ENCODE measurements at places on chromosomes 6 and 20.
A peak's percentile ranks its signal among the peaks of the same experiment; 100 is the strongest.

GRCh38 chr20:50565871-50566270 lies 55.7 kb downstream of the PTPN1 start:
- no peak for DNase-seq

GRCh38 chr6:166561771-166562359 lies 24.6 kb downstream of the RAMACL start:
- no peak for DNase-seq

DNA sequence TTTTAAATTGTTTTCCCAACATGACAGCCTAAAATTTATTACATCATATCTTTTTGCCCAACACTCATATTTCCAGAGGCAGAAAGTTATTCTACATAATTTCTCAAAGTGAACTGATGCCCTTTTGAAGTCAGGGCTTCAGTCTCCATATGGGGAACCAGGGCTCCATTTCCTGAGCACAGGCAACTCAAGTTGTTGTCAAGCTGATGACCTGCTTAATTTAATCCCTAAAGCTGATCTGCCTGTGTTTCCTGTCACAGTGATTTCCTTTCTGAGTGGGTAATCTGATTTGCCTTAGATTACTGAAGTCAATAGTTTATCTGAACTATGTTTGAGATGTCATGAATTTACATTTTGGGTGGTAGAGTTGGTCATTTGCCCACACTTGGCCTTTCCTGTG lies 932.1 kb upstream of the MANEA start:
- no peak for DNase-seq

DNA sequence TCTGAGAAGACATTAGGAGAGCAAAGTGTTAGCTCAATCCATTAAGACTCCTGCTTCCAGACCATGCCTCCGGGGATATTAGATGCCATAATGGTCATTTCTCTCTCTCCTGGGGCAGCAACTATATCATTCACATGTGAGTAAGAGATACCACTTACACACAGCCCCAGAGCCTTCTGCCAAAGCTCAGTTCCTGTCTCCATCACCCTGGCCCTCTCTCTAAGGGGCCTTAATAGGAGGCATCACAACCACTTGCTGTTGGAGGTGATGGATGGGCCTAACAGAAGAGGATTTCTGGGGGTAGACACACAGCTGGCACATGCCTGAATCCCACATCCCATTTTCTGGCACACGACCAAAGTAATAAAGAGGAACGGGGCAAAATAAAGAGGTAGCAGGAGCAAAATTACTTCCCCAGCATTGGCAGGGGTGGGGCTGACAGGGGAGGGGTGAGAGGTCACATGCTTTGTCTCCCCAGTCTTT lies 34.0 kb upstream of the VSTM2L start:
- DNase-seq: no peak

DNA sequence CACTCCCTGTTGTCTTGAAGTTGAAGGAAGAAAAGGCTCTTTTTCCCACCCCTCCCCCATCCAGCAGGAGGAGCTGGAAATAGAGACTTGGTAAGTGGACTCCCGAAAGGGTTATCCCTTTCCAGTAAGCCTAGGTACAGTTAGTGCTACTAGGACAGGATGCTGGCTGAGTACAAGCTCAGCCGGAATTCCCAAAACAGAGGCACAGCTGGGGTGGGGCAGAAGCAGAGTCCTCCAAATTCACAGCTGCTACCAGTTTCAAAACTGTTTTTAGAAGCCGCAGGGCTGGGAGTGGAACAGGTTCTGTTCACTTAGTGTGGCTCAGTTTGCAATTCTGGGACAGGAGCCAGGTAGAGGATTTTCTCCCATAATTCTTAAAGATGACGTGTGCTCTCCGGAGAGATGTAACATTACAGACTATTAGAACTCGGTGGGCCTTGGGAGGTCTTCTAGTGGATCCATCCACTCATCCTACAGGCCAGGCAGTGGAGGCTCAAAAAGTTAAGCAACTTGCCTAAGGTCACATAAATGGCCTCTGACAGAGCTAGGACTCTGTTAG lies 19.0 kb upstream of the UTRN start:
- DNase-seq: no peak

DNA sequence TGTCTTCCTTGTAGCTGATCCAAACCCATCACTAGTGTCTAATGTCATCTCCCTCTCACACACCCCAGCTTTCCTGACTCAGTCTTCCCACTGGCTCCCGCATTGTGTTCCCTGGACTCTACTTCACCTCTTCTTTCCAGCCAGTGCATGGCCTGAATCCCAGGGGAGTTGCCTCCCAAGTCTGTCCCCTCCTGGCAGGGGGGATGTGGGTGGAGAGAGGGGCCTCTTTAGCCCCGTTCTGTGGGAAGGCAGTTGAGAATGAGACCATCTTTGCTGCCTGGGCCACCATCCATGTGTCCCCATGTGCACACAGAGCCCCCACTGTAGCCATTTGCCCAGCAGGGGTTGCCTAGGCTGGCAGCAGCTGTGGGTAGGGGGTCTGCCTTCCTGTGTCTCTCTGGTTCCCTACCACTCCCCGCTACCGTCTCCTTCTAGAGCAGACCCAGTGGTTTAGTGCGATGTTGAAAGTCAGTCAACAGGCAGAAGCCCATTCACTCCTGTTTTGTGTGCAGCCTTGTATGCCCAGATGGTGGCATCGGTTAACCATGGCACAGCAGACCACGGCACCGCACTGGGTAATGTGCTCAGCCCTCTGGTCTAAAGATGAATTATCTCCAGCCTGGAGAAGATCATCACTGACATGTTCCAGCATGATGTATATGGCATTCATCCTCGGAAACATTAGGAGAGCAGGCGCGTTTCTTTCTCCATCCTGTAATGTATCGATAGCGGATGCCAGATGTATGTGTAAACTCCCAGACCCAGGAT lies 178.8 kb upstream of the SNX9 start:
- peak; percentile 26 for DNase-seq

DNA sequence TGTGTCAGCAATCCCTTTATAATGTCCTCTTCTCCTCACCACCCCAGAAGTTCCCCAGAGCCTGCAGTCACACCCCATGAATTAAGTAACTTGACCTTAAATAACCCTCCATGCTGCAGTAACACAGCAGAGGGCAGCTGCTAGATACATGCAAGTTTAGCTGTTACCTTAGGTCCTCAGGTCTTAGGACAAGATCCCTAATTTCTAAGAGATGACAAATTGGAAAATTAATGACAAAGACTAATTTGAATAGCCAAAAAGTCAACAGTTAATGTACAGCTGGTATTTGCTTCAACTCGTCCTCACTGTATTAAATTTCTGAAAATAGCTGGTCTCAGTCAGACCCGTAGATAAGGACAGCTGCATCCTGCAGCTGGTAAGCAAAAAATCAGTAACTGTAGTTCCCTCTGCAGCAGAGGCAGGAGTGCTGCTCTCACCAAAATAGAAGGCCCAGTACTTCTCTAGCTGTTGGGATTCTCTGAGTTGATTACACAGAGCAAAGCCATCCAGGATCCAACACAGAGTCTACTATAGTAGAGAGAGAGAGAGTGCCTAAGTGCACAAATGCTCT lies 62.4 kb downstream of the TNFRSF21 start:
- DNase-seq: no peak

- DNase-seq: no peak
Measured at GRCh38 chr6:152225241-152225934, 411.8 kb downstream of the SYNE1 start.

DNA sequence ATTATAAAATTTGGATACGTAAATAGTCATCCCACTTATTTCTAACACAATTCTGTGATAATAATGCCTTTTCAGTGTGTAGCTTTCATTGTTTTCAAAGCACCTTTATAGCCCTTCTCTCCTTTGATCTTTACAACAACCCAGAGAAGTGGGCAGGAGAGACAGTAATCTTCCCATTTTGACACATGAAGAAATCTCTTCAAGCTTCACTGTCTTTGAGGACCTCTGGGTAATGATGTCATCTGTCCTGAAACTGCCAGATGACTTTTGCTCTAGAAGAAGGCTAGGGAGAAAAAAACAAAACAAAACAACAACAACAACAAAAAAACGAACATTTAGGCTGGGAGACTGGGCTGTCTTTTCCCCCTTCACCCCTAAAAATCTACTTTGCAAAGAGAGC lies 203.0 kb downstream of the KCNQ5 start:
- no peak for DNase-seq

GRCh38 chr6:21241231-21242130 lies 352.1 kb upstream of the SOX4 start:
- no peak for DNase-seq

DNA sequence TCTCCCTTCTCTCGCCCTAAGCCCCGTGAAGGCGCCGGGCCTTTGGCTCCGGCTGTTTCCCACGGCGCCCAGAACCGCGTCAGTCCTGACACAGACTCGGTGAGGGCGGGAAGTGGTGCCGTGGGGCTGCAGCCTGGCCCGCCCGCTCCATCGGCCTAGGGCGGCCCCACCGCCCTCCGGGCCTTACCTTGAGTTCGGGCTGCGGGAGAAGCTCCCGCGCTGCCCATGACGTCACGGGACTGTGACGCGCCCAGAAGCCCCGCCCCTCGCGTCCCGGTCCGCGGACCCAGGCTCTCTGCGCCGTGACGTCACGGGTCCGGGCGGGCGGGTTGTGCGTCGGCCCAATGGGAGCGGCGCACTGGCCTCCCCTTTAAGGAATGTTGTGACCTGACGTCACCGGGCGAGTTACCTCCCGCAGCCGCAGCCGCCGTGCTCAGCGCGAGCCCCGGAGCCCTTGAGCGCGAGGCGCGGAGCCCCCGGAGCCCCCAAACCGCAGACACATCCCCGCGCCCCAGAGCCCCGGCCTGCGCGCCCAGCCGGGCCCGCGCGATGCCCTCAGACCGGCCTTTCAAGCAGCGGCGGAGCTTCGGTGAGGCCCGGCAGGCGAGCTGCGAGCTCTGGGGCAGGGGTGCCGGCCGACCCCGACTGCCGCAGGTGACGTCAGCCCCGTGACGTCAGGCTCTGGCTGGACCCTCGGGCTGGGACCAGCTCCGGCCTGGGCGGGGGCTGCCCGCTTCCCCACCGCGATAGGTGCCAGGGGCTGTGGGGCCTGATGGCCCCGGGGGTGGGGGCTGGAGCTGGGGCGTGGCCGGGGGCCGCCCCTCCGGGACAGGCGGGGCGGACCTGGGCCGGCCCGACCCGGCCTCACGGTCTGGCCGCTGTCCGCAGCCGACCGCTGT lies at the start of gene MAP1LC3A:
Gene MAP1LC3A, plus strand, starts transcription at position 399 of the 899 bp plus-strand sequence. Its CDS starts 151 bp downstream, at position 550.
- DNase-seq: peak; percentile 87

DNA sequence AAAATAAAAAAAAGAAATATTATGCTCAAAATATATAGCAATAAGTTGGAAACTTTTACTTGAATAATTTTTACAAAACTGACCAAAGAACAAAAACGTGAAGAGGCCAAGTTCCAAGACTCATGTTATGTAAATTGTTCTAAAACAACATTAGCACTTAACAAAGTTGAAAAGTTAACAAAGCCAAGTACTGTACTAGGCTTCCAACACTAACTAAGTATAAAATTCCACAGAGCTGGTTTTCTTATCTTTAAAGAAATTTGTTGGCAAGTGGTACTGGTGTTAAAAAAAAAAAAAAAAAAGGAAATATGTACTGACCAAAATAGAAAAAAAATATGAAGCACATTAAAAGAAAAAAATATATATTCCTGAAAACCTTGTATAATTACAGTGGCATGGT lies 127.8 kb downstream of the SLC16A10 start:
- no peak for DNase-seq

- DNase-seq: no peak
Measured at GRCh38 chr6:50091641-50092040, 41.9 kb upstream of the DEFB112 start.

- no peak for DNase-seq
Measured at GRCh38 chr6:85458184-85458583, 8.3 kb downstream of the NT5E start.

DNA sequence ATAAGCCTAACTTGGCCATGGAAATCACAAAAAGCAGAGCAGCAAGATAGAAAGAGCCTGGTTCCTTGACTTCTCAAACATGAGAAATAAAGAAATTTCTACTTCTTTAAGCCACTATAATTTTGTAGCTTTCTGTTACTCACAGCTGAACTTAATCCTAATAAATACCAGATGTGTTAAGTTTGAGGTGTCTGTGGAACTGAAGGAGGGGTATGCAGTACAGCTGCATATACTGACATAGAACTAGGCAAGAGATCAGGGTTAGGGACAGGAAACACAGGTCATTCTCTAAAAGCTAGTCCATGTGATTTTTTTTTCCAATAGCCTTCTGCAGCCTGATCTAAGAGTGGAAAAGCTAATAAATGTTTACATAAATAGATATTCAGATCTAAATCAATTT lies 123.9 kb downstream of the COL12A1 start:
- no peak for DNase-seq

GRCh38 chr6:89596484-89596883 lies 42.1 kb downstream of the LYRM2 start:
- DNase-seq: no peak

DNA sequence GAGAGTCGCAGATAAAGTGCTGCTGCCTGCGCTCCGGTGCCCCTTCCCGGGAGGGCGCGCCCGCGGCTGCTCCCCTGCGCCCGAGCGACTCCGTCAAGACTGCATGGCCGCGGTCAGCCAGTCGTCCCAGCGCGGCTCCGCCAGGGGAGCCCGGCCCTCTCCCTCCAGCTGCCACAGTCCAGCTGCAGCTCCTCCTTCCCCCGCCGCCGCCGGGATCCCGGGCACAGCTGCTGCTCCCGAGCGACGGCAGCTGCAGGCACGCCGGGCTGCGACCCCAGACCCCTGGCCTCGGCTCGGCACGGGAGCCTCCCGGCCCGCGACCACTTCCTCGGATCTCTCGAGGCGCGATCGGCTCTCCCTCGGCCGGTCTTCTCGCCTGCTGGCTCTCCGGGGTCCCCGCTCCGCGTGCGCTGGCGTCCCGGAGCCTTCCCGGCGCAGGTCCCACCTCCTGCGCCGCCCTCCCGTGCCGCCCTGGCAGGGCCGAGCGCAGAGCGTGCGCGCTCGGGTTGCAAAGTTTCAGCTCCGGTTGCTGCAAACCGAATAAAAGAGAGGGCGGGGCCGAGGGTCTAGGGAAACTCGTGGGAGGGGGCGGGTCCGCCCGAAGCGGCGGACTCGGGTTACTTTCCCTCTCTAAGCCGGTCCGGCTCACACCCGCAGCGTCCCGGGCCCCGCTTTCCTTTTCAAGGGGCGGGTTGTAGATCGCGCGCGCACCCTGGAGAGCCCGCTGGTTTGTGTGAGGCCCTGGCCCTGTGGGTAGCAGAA lies at the start of gene CNKSR3:
Gene CNKSR3, minus strand, starts transcription at position 542 of the 762 bp plus-strand sequence. CDS start 571 bp downstream, outside the sequence.
- peak; percentile 9 for DNase-seq

DNA sequence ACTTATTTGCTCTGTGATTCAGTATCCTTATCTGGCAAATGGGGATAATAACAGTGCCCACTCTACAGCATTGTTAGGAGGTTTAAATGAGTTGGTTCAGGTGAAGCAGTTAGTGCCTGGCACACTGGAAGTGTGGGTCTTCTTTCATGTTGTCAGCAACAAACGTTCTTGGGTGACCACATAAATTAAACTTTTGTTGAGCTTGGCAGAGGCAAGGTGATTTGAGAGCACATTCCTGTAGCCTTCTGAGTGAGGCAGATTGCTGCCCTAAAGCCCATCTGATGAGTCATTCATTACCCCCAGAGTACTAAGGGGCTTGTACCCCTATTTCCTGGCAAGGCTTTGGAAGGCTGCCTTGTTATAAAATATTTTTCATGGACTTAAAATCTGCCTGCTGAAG lies 25.8 kb downstream of the SEC23B start:
- DNase-seq: no peak

- peak; percentile 34 for DNase-seq
Measured at GRCh38 chr6:30219244-30219643, 6.0 kb upstream of the TRIM26 start.

- no peak for DNase-seq
Measured at GRCh38 chr6:83097204-83097603, 29.7 kb downstream of the DOP1A start.

GRCh38 chr6:89590133-89590532 lies 48.4 kb downstream of the LYRM2 start:
- no peak for DNase-seq

Measured in activated T-cell treated with anti-CD3 and anti-CD28 coated beads for 24 hours (primary cell).